ENCODE measurements at places on chromosomes 3 and 15.

GRCh38 chr3:63807961-63808565 lies 11.0 kb upstream of the C3orf49 start:
- no peak for DNase-seq

DNA sequence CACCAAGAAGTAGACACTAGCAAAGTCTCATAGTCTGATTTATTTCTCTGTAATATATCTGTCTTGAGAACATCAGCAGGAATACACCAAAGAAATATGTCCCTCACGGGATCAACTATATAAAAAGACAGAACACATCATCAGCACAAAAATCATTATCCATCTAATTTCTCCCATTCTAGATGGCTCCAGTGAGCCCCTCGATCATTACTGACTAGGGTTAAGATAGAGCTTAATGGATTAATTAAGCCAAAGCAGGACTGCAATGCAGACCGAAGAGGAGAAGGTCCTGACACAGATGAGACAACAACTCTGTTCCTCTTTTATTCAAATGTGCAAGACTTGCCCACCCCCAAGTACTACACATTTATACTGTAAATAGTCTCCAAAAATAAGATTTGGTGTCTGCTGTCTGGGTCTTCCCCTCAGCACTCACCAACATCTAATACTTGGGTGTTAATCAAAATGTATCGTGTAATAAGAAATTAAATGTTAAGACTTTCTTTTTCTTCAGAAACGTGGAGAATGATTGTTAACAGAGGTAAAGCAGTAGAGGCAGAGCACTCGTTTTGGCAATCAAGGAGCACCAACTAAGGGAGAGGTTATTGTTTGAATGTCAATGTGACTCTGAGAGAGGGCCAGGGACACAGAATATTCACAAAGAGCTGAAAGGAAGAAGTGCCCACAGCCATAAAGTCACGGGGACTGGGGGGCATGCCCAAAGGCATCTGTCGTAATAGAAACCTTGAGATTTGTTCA lies 133.6 kb downstream of the TIGIT start:
- no peak for DNase-seq

GRCh38 chr3:33750211-33750548 lies 32.1 kb upstream of the CLASP2 start:
- no peak for DNase-seq

DNA sequence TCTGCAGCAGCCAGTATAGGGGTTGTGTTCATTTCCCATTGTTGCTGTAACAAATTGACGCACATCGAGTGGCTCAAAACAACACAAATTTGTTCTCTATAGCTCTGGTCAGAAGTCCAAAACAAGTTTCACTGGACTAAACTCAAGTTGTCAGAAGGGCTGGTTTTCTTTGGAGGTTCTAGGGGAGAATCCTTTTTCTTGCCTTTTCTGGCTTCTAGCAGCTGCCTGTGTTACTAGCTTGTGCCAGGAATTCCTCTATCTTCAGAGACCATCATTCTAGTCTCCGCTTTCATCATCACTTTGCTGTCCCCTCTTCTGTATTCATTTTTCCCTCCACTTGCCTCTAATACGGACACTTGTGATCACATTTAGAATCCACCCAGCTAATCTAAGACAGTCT lies 20.5 kb downstream of the GASK1A start:
- no peak for DNase-seq

GRCh38 chr15:77028451-77029165 lies 33.7 kb downstream of the PSTPIP1 start:
- DNase-seq, result no peak

All from activated CD8-positive, alpha-beta memory T cell treated with anti-CD3 and anti-CD28 coated beads for 1 hour (primary cell).